ENCODE measurements at places on chromosomes 13 and 19.

GRCh38 chr13:44680746-44681355 is 104.7 kb upstream of the TSC22D1 start:
- peak; percentile 37 for DNase-seq

- DNase-seq = no peak
Measured at GRCh38 chr13:63435667-63436324, 2020.1 kb upstream of the PCDH20 start.

GRCh38 chr19:33464733-33465115 is 56.9 kb downstream of the PEPD start:
- DNase-seq = no peak

DNA sequence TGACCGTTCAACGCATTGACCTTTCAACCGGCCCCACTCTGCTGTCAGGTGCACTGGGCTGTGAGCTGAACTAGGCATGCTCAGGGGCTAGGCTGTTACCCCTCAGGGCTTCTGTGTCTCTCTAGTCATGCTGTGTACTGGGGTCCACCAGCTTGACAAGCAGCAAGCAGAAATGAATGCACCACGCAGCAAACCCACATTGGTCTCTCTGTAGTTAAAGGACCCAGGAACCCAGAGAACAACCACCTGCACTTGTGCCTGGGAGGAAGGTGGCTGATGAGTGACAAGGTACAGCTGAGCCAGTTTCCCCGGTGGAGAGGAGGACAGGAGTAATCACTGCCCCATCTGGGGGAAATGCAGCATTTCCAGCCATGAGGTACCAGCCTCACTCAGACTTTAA is 159.9 kb downstream of the USP12 start:
- no peak for DNase-seq

DNA sequence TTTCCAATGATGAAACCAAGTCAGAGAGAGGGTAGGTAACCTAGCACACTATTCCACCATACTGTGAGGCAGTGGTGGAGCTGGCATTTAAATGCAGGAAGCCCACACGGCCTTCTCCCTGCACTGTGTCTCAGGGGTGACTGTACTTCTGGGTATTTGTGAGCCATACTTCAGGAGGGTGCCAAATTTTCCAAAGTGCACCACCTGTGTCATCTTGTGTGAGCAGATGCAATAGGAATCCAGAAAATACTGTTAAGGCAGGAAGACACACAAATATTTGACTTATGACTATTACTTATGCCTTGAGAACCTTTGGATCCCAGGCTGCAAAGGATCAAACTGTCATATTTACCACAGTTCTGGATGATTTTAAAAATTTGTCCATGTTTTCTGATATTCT is 17.3 kb downstream of the ZNF229 start:
- no peak for DNase-seq

- DNase-seq = no peak
Measured at GRCh38 chr19:30479231-30479630, 107.0 kb downstream of the ZNF536 start.

GRCh38 chr19:772730-773436 is 22.0 kb downstream of the MISP start:
- no peak for DNase-seq

- no peak for DNase-seq
Measured at GRCh38 chr19:20273376-20273775, 106.4 kb downstream of the ZNF486 start.

GRCh38 chr19:48918801-48919247 is 14.7 kb upstream of the DHDH start:
- no peak for DNase-seq

- no peak for DNase-seq
Measured at GRCh38 chr19:40533508-40533907, 43.2 kb upstream of the SHKBP1 start.

- no peak for DNase-seq
Measured at GRCh38 chr13:64482373-64482772, 2747.8 kb downstream of the PCDH9 start.

- DNase-seq = no peak
Measured at GRCh38 chr19:1270213-1270853, 1.2 kb downstream of the CIRBP start.

- peak; percentile 31 for DNase-seq
Measured at GRCh38 chr19:14821937-14822336, 13.0 kb downstream of the OR7A5 start.

DNA sequence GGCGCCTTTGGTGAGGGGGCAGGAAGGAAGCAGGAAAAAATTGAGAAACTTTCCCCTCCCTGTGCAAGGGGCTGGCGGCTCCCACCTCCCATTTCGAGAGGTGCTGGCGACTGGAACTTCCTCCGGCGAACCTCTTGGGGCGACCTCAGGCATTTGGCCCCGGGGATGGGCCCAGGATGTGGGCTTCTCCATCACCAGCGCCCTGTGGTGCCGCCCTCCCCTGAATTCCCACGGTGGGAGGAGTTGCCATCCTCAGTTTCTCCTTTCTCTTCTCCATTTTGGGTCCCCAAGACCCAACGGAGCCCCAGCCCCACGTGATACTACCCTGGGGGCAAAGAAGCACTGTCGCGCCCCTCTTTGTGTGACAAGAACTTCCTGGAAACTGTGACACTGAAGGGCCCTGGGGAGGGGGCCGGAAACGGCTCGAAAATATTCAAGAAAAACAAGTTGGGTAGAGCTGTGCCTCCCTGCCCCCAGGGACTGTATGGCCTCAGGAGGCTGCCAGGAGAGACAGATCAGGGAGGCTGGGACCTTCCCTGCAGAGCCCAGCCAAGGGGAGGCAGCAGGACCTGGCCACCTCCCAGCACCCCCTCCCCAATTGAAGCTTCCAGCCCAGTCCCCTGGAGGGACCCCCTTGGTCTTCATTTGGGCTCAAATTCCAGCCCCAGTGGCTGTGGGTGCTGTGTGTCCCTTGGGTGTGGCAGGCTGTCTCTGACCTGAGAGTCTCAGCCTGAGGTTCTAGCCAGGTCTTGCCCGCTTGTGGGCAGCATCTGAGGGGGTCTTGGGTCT is 16.2 kb upstream of the AP1M2 start:
- DNase-seq = no peak

- peak; percentile 100 for DNase-seq
Measured at GRCh38 chr19:796692-797527, at the start of gene PTBP1. Gene PTBP1, plus strand, starts transcription at chr19:797452. Its CDS starts 46 bp downstream, at chr19:797498.

GRCh38 chr19:6970443-6970842 is 50.8 kb downstream of the MBD3L2B start:
- DNase-seq = peak; percentile 47

DNA sequence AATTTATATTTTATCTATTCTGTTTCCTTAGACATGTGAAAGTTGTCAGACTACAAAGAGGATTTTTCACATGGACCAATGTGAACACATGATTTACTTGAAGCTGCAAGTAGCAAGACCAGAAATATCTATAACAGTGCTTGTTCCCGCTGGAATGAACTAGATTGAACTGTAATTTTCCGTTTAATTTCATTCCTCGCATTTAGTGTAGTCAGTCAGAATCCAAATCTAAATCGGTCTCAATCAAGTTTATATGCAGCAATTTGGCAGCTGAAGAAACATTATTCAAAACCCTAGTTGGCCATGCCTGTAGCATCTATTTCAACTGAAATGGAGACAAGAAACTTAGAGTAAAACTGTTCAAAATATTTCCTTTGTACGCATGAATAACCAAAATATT is 570.7 kb upstream of the SLITRK5 start:
- DNase-seq = no peak

- DNase-seq = peak; percentile 70
Measured at GRCh38 chr19:850221-850978, 1.7 kb upstream of the ELANE start.

DNA sequence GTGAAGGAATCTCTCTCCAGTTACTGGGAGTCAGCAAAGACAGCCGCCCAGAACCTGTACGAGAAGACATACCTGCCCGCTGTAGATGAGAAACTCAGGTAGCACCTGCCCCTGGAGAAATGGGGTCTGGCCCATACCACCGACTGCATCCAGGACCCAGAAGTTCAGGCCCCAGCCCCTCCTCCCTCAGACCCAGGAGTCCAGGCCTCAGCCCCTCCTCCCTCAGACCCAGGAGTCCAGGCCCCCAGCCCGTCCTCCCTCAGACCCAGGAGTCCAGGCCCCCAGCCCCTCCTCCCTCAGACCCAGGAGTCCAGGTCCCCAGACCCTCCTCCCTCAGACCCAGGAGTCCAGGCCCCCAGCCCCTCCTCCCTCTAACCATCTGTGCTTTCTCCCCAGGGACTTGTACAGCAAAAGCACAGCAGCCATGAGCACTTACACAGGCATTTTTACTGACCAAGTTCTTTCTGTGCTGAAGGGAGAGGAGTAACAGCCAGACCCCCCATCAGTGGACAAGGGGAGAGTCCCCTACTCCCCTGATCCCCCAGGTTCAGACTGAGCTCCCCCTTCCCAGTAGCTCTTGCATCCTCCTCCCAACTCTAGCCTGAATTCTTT is 3.0 kb downstream of the APOC2 start:
- DNase-seq = no peak

- no peak for DNase-seq
Measured at GRCh38 chr13:97043302-97043701, 49.0 kb upstream of the OXGR1 start.

- no peak for DNase-seq
Measured at GRCh38 chr19:17554968-17555479, 425 bp upstream of the COLGALT1 start.

- no peak for DNase-seq
Measured at GRCh38 chr13:113577881-113578435, 6.6 kb upstream of the TFDP1 start.

DNA sequence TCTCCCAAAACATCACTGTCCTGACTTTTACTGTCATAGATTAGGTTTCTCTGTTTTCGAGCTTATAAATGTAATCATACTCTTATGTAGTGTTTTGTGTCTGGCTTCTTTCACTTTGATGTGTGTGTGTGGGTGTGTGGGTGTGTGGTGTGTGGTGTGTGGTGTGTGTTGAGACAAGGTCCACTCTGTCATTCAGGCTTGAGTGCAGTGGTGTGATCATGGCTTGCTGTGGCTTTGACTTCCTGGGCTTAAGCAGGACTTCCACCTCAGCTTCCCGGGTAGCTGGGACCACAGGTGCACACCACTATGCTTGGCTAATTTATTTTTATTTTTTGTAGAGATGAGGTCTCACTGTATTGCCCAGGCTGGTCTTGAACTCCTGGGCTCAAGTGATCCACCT is 59.6 kb downstream of the PDS5B start:
- no peak for DNase-seq

GRCh38 chr13:37385956-37386670 is 212.5 kb downstream of the POSTN start:
- no peak for DNase-seq

DNA sequence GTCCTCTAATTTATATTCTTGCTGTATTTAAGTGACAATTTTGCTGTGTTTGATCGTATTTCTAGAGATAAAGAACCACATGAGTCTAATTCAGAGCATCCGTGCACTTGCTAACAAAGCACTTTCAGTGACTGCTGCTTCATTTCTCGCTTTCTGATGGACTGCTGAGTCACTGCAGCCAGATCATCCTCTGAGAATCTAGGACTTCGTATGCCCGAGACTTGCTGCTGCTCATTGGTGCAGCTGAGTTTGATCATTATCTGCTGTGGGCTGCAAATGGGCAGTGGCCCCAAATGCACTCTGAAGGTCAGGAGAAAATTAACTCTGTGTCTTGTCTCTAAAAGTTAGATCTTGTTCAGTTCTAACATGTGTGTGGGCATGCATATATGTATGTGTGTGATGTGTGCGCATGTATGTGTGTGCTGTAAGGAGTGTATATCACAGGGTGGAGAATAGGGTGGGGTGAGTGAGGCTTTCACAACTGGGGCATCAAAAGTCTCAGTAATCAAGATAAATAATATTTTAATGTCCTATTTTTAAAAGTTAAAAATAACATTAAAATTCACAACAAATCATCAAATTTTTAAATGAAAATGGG is 342.6 kb downstream of the MTUS2 start:
- DNase-seq = no peak

DNA sequence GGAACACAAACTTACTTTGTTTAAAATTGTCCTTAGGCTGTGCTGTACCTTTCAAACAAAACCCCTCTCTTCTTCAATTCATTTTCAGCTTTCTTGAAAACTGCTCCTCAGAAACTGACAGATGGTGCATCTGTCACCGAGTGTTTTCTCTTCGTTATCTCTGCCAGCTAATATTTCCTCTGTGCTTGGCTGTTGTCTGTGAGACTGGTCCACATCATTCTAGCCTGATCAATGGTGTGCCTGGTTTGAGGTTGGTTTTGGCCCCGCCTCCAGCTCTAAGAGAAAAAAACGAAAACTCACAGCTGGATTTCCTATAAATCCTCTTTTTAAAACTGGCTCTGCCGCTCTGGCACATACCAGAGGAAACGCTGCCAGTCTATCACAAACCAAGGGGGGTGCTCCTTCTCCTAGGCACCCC is 79.7 kb downstream of the STARD13 start:
- no peak for DNase-seq

- DNase-seq = no peak
Measured at GRCh38 chr13:82070416-82070815, 1729.5 kb upstream of the SPRY2 start.

DNA sequence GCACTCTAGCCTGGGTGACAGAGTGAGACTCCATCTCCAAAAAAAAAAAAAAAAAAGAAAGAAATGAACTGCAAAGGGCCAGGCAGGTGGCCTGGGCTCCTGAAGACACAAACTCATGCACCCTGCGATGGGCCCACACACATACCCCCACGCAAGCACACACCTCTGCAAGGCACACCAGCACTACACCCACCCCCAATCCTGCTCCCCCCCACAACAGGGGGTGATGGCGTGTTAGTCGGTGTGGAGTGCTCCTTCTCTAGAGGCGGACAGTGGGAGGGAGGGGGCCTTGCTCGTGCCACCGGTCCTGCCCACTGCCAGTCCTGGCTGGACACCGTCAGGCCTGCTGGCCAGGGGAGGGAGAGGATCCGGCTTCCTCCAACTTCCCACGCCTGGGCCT is 1.6 kb upstream of the SLC8A2 start:
- DNase-seq = no peak

- DNase-seq = peak; percentile 13
Measured at GRCh38 chr19:289651-290371, 1.4 kb downstream of the PLPP2 start.

DNA sequence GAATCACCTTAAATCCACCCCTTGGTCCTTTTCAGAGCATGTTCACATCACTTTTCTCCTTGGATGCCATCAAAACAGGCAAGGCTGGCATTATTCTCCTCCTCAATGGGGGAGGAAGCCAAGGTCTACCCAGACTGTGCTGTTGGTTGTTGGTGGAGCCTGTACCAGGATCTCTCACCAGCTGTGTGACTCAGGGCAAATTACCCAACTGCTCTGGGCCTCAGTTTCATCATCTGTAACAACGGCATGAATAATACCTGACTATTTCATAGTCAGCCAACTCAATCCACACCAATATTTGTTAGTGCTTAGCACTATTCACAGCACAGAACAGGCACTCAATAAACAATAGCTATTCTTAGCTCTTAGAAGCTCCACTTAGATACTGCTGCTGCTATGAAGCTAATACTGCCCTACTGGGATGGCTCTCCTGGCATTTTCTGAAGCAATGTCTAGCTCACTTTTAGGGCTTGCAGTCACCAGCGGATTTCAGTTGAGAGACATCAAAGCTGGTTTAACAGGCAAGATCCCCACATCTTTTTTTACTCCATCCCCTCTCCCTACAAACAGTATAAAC is 116.9 kb downstream of the CCNA1 start:
- DNase-seq = no peak
